Stomach (tissue), 19 donors: ENCODE measurements at places on chromosomes 2 and 18.
A peak's percentile ranks its signal among the peaks of the same experiment; 100 is the strongest.

DNA sequence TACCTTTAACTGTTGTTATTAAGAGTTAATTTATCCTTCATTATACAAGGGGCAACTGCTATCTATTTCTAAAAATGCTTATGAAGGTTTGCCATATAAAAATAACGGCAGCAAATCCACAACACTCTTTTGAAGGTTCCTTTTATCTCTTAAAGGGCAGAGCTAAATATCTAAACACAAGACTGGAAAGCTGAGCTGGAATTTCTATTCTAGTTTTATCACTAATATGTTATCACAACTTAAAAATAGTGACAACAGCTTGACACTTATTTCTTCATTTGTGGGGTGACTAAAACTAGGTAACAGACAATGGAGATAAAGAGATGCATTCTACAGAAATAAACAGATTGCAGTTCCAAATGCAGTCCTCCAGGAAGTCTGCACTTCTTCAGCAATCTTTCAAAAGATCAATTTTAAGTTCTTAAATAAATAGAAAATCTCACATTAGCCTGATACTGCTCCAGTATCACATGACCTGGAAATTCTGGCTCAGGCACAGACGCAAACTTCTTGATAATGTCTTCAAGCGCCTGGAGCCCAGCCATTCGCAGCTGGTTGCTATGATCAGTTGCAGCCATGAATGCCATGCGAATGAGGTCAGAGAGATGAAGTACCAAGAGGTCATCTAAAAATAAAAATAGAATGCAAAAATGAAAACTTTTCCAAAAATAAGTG, 54.0 kb upstream of the STRN start:
- DNase-seq = peak; percentile 71

DNA sequence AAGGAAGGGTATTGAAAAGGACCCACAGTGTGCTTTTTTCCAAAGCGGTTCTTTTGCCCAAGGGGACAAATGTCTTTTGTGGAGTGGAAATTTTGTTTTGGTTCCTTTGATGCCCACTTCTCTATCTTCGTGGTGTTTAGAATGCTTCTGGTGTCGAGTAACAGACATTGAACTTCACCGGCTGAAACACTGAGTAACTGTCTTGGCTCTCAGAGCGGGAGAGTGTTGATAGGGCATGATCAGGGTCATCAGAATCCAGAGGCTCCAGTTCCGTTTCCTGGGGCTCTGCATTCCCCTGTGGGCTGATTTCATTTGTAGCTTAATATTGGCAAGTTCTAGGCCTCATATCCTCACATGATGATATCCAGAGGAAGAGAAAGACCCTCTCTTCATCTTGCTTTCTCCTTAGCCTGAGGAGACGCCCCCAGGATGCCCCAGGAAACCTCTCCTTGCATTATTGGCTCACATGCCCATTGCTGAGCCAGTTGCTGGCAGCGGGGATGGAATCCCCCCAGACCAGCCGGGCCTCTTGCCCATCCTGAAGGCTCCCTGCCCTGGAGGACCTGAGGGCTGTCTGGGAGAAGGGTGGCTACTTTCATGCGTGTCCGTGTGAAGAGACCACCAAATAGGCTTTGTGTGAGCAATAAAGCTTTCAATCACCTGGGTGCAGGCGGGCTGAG, 27.9 kb upstream of the AGFG1 start:
- no peak for DNase-seq

DNA sequence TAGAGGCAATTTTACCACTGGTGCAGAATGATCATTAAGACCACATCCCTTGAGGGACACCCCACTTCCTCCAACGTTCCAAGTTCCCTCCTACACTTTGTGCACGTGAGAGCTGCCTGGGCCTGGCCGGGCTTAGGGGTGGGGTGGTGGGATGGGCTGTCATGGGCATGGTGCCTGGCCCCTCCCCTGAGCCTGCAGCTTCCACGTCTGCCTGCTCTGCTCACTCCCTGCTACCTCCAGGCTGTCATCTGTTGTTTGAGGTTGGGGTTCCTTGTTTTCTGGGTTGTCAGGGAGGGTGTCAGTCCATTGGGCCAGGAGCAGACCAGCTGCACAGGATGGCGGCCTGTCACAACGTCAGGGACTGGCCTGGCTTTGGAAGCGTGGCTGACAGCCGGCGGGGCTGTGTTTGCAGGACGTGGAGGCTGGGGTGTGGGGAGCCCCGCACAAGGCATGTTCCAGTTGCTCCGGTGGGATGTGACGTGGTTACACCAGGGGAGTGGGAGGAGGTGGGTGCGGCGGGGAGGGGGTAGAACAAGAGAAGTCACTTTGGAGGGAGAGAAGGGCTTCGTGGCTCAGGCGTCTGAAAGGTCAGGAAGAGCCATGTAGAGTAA, 72.3 kb downstream of the RTP5 start:
- DNase-seq = peak; percentile 54

DNA sequence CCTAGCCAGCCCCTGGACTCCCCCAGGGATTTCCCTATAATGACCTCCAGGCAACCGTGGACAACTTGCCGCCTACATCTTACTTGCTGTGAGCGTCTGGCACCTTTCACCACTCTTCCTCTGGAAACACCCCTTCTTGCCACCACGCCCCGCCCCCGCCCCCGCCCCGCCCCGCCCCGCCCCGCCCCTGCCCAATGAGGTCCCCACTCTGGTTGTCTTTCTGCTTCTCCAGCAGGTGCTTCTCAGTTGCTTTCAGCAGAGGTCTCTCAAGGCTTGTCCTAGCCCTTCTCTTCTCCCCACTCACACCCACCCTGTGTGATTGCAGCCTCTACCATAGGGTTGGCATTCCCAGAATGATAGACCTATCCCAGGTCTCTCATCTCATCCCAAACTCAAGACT, 214.5 kb downstream of the EN1 start:
- no peak for DNase-seq

- no peak for DNase-seq
These were observed 82.3 kb upstream of the SPRED2 start for GRCh38 chr2:65514555-65515195.

DNA sequence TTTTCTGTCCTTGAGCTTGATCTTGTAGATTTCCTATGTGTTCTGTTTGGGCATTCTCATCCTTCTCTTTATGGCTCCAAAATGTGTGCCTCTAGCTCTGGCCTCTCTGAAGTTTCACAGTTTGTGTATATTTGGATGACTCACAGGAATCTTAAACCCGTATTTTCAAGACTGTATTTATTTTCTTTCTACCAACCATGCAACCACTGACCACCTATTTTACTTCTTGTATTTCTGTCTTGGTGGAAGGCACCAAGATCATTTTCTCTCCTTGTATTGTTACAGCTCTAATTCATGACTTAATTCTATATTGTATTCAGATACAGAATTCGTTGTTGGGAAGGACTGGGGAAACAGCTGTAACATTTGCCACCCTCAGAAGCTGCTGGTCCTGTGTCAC, 39.5 kb downstream of the ACSL3 start:
- no peak for DNase-seq

DNA sequence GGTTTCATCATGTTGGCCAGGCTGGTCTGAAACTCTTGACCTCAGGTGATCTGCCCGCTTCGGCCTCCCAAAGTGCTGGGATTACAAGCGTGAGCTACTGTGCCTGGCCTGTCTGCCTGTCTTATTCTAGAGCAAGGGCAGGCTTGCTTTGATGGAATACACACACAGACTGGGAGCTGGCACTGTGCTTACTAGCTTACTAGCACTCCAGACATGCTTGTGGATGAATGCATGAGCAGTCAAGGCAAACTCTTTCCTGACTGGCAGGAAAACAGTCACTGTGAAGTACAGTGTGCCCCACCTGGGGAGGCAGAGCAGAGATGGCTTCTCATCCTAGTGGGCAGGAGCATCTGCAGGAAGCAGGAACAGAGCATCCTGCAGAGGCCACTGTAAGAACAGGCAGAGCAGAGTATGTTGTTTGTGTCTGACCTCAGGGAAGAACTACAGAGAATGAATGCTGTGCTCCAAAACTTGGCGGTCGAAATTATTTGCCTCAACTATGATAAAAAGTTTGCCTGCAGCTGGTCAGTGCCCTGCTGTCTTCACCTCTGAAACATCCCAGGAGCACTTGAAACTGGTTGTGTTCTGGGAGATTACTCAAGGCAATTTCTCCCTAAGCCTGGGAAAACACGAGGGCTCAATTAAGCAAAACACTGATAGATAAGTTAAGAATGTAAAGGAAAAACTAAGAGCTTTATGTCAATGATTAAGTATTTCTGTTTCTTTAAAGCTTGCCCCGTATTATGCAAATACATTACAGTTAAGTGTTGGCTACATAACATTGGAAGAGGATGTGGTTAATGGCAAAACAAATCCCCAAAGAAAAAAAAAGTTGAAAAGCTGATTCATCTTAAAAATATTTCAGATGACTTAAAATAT, 102.4 kb downstream of the VAPA start:
- DNase-seq = no peak
